Glutamatergic neuron (in vitro differentiated cells): ENCODE measurements at places on chromosomes 7 and 10. TPM values are rescaled to one million over a fixed set of nuclear protein-coding genes. Genes with fewer than 3 reads are reported as not detected.
A peak's percentile ranks its signal among the peaks of the same experiment; 100 is the strongest.

TSPAN12 gene
- 6.0 TPM for total RNA-seq

LLCFC1 gene
- total RNA-seq: not detected

DNA sequence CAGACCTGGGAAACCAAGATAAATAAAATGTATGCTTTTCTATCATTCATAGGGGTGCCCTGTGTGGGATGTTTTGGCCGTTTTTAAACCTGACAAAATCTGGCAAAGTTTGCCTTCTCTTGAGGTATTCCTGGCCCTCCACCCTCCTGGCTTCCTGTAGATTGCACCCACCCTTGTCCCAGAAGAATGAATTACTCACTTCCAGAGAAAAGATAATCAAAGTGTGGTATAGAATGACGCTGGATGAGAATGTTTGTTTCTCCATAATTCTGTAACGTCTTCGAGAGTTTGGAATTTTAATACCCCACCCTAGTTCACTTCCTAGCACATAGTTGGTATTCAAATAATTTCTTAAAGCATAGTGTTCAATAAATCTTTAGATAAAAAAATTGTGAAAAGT lies 519.7 kb upstream of the PFKP start:
- DNase-seq: no peak

- no peak for DNase-seq
These were observed 185.1 kb downstream of the NXPH1 start for GRCh38 chr7:8618441-8619070.

- DNase-seq: no peak
These were observed 292.9 kb upstream of the BMPER start for GRCh38 chr7:33612442-33612841.

GRCh38 chr10:99370993-99371392 lies 41.8 kb downstream of the CNNM1 start:
- DNase-seq: no peak

RAPGEF5 gene
- total RNA-seq: 169 TPM

RGS10 gene
- total RNA-seq: 311 TPM

DNA sequence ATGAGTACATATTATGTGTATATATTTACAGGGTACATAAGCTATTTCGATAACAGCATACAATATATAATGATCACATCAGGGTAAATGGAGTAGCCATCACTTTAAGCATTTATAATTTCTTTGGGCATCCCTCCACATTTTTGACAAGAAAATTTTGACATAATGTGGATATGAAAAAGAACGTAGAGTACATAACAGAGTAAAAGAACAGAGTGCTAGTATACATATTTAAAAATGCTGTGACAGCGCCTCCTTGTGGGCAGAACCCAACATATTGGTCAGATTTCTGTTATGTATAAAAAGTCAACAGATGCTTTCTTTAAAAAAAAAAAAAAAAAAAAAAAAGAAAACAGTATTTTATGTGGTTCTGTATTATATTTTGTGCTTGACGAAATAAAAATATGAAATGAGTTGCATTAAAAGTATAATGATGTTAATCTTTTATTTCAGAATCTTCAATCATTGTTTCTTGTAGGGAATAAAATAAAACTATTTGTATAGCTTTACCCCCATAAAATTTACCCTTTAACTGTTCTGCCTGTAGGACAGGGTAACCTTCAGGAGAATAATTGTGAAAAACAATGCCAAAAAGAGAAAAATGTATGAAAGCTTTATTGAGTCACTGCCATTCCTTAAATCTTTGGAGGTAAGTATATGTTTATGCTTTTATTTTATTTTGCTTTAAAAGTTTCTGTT lies 18.3 kb upstream of the HBP1 start:
- peak; percentile 72 for DNase-seq

CLCN1 gene
- 0.56 TPM for total RNA-seq

- no peak for DNase-seq
These were observed 1.8 kb upstream of the IKZF1 start for GRCh38 chr7:50302486-50303334.

ZNF425 gene
- total RNA-seq: 6.5 TPM

DNA sequence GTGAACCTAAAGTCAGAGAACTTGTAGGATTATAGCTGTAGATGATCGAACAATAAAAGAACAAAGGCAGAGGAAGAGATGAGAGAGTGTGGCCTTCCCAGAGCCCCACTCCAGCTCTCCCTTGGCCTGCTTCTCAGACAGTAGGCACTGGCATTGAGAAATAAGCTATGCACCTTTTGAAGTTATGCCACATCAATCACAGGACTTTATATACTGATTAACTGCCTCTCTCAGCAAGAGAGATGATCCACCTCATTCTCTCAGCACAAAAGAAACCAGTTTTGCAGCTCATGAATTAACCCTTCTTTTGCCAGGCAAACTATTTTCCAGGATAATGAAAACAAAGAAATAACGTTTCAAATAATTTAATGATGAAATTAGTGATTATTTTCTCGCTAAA lies 22.0 kb upstream of the CTTNBP2 start:
- no peak for DNase-seq

GRCh38 chr7:23471106-23471859 lies 992 bp upstream of the IGF2BP3 start:
- peak; percentile 90 for DNase-seq

GRCh38 chr7:42690794-42691639 lies 220.9 kb downstream of the C7orf25 start:
- no peak for DNase-seq
